ENCODE measurements at places on chromosomes 5 and 9.

GRCh38 chr5:97194366-97194765, 11.3 kb upstream of the RIOK2 start:
- no peak for DNase-seq

DNA sequence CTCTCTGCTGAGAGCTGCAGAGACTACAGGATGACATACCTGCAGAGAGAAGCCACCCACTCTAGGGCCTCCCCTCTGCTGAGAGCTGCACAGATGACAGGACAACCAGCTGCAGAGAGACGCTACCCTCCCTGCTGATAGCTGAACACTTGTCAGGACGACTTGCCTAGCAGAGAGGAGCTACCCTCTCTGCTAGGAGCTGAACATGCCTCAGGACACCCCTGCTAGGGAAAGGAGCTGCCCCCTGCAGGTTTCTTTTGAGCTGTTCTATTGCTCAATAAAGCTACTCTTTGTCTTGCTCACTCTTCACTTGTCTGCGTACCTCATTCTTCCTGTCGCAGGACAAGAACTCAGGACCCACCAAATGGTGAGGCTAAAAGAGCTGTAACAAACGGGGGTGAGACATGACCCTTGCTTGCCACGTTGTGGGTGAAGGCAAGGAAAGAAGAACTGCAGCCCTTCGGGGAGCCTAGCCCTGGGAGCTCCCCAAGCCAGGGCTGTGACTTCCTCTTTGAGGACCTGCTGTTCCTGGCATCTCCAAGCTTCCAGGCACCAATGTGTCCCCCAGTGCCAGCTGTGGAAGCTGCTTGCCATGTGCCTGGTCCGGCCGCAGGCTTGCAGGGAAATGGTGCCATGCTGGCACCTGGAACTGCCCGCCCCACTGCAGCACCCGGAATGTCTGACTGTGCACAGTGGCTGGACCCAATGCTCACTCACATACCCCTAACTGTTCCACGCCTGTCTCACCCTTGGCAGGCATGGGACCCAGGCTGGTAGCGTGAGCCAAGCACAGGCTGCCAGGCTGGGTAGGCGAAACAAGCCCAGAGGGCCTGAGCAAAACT, 5.1 kb upstream of the TESK1 start:
- no peak for DNase-seq

DNA sequence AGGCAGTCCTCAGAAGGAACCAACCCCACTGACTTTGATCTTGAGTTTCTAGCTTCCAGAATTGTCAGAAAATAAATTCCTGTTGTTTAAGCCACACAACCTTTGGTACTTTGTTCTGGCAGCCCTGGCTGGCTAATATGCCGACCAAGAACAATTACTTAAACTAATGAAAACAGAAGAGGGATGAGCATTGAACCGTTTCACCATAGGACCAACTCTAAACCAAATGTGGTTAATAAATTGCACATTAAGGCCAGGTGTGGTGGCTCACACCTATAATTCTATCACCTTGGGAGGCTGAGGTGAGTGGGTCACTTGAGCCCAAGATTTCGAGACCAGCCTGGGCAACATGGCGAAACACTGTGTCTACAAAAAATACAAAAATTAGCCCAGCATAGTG, 160.9 kb upstream of the RAI14 start:
- DNase-seq = no peak

DNA sequence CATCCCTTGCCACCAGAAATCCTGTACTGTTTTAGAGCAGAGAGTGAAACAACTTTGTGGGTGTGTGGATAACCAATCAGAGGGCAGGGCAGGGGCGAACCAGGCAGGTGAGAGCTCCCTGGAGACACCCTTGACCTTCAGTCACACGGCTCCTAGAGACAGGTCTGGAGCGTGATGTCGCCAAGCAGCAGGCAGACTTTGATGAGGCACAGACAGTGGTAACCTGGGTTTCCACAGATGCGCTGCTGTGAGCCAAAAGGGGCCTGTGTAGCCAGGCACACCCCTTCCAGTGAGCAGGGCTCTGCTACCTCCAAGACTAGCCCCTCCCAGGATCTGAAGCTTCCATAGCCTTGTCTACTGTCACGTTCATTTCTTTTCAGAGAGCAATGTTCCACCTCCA, 317.8 kb upstream of the ADCY2 start:
- DNase-seq = no peak

DNA sequence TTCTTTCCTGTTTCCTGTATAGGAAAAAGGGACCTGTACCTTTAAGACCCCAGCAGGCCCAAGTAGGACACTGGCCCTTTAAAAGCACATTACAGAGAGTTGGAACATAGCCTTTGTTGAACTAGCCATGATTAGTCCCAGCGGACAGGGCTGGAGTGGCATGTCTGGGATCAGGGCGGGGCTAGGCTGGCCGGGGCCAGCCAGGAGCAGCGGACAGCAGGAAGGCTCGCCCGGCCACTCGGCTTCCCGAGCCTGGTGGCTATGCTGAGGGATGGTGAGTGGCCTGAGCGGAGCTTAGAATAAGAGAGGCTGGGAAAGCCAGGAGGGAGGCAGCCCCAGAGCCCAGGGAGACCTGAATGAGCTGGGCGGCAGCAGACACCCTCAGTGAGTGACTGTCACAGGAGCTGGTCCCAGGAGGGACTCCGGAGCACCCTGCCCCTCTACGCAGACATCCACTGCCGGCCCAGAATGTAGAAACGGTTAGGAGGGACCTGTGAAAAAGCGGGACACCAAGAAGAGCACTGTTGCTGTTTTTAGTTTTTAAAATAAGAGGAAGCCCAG, 92.1 kb downstream of the DAB2IP start:
- peak; percentile 79 for DNase-seq

GRCh38 chr9:89291741-89292140, 19.3 kb upstream of the CKS2 start:
- DNase-seq = no peak

DNA sequence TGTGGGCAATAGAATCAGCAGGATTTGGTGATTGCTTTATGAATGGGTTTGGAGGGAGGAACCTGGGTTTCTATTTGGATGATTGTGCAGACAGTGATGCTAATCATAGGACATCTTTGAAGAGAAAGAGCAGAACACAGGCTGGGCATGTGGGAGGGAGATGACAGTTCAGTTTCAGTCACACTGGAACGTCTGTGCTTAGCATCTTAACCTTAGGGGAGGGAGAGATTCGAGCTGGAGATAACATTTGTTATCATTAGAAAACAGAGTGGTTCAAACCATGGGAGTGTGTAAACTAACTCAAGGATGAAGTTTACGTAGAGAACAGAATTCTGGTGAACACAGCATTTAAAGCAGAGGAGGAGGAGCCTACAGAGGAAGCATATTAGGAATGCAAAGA, 138.6 kb upstream of the PPP2R2B start:
- DNase-seq = no peak

- no peak for DNase-seq
Observed at GRCh38 chr9:36985769-36986467, 48.1 kb downstream of the PAX5 start.

GRCh38 chr5:3033033-3033755, 281.7 kb upstream of the IRX2 start:
- DNase-seq = no peak

DNA sequence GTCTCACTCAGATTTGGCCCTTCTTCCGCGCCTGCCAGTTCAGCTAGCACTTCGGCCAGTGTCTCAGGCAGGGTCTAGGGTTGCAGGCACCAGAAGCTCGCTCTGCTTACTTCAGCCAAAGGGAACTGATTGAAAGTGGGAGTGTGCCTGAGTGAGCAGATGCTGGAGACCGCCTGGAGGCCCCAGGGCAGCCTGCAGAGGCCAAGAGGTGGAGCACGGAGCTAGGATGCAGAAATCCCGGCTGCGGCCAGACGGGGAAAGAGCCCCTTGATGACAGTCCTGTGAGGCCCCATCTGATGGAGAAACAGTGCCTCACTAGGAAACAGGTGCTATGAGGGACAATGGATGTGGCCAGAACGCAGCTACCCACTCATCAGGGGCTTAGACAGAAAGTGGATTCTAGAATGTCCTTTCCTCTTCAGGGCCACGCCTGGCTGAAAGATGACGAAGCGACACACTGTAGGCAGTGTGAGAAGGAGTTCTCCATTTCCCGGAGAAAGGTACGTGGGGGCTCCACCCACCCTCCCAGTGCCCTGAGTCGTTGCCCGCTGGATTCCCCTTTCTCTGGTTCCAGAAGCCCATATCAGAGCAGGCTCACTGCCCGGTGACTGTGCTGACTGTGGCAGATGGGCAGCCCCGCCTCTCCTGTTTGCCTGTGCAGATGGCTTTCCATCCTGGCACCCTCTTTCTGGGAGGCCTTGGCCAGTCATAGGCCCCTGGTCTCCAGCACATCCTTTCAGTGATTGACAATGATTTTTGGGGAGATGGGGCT, 16.1 kb downstream of the HNRNPH1 start:
- DNase-seq = no peak

DNA sequence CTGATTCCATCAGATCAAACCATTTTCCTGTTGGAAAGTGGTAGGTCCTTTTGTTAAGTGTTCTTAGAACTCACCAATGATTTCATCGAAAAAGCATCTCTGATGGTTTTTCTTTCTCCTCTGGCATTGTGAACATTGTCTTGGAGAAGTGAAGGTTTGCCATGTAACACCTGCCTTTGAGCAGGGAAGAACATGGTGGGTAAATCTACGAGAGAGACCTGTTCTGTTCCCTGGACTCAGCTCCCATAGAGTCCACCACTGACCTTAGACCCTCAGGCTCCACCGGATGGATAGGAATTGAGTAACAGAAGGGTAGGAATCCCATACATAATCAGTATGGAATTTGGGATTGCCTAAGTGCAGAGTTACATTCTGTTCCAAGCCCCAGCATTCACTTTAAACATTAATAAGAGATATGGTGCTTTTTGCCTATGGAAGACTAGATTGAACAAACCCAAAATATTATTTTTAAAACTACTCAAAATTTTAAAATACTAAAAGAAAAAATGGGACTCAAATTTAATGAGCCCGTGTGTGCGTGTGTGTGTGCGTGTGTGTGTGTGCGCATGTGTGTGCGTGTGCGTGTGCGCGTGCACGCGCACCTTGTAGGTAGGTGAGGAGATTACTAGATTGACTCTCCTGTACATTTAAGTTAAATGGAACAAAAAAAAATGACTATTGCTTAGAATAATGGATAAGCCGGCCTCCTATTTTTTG, 92.0 kb downstream of the C9orf152 start:
- DNase-seq = no peak

- no peak for DNase-seq
Observed at GRCh38 chr5:90438100-90438499, 28.5 kb upstream of the CETN3 start.

DNA sequence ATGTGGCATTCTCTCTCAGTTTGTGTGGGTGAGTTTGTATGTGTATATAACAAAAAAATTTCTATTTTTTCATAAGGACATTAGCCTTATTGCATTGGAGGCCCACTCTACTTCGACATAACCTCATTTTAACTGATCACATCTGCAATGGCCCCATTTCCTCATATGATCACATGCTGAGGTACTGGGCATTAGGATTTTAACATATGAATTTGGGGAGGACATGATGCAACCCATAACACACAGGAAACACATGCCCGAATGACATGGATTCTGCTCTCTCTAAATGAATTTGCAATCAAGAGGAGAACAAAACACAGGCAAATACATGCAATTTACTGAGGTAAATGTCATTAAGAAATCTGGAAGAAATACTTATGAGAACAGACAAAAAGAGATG, 92.1 kb upstream of the COX7C start:
- DNase-seq = no peak

DNA sequence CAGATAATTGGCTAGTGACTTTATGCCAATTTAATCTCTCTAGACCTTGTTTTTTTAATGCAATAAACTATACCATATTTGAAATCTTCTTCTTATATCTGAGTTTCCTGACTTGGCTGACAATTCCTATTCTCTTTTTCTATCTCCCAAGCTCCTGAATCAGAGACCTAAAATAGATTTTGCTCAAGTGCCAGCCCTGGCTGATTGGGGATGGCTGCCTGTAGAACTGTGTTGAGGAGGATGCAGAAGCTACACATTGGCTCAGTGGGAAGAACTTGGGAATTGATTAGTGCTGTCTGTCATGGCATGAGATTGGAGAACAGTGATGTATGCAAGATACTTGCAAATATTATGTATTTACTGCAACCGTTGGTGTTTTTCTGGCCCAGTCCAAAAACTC, 132.8 kb downstream of the INSYN2B start:
- no peak for DNase-seq

DNA sequence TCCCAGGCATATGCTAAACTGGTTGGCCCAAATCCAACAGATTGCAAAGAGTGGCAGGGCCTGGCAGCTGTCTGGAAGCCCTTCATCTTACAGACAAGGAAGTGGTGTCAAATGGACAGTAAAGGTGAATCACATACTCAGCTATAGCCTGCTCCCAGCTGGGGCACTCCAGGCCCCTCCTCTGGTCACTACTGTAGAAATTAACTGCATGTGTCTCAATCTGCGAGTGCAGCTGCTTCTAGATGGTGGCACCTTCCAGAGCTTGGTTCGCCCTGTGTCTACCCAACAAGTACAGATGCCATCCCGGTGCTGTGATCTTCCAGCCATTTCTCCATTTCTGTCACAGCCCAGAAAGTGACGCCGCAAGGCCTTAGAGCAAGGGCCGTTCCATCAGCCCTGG, 50.2 kb downstream of the OTULIN start:
- DNase-seq = no peak

DNA sequence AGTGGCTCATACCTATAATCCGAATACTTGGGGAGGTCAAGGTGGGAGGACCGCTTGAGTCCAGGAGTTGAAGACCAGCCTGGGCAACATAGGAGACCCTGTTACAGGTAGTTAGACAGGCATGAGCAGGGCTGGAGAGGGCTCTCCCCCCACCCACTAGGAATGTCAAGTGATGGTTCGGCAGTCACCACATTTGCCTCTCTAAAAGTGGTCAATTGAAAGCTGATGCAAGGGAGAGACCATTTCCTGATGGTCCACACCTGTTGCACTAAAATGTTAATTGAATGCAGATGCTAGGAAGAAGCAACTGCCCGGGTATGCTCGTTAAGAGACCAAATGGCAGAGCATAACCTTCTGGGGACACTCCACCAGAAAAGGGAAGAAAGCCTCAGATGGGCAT, 82.7 kb downstream of the SFXN1 start:
- DNase-seq = no peak

DNA sequence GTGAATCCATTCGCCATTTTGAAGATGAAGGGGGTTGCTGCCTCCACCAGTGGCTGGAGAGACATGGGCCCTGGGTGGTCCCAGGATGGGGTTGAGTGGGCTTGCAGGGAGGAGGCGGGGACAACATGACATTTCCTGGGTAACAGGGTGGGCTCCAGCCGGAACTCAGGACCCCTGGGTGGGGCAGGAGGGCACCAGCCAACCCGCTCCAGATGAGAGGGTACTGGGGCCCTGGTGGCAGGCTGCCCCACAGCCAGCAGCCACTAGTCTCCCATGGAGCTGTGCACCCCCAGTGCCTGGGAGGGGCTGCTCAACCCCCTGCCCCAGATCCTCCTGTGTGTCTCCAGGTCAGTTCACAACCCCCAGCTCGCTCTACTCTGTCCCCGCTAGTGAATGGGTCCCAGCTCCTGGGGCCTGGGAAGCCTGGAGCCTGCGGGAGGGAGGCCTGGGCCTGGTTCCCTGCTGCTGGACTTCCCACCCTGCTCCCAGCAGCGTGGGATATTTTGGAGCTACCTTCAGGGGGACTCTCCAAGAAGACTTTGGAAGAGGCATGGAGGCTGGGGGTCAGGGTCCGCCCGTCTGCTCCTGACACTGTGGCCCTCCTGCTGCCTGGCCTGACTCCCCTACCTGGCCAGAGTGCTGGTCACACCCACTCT, 55.9 kb downstream of the AHRR start:
- peak; percentile 37 for DNase-seq

- no peak for DNase-seq
Observed at GRCh38 chr5:17106521-17106920, 110.9 kb upstream of the BASP1 start.

Data from breast epithelium (tissue), 4 donors.